ENCODE measurements at places on chromosomes 13 and 19.

- no peak for DNase-seq
Observed at GRCh38 chr19:14167576-14168138, 31.3 kb upstream of the ASF1B start.

GRCh38 chr13:109913186-109913585, 126.8 kb upstream of the IRS2 start:
- DNase-seq = no peak

DNA sequence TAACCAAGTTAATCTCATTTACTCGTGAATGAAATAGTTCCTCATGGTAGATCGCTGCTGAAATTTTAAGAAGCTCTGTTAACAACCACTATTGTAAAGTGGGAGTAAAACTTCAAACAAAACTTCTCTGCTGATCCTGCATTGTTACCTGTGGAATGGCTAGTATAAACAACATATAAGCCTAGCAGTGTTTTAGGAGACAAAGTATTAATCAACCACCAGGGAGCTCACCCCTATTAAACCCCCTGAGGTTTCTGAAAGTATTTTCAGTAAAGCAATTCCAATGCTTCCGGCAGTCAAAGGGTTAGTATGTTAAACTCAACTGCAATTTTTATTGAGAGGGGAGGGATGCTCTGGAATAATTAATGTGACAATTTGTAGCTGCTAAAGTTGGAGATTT, 30.0 kb upstream of the PCDH17 start:
- DNase-seq = no peak

DNA sequence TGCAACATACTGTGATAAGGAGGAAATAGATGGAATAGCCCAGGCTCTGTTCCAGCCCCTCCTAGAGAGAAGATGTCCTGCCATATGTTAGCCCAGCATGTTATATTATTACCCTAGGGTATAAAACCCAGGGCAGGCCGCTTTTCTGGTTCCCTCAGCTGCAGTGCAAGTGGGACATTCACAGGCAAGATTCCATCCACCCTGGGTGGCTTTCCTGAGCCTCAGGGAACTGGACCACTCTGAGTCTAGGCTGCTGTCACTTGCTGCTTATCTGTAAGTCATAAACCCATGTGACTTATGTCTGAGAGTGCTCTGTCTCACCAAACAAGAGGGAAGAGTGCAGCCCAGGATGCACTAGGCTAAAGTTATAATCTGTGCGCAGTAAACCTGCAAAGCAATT, 413.2 kb downstream of the MZT1 start:
- no peak for DNase-seq

DNA sequence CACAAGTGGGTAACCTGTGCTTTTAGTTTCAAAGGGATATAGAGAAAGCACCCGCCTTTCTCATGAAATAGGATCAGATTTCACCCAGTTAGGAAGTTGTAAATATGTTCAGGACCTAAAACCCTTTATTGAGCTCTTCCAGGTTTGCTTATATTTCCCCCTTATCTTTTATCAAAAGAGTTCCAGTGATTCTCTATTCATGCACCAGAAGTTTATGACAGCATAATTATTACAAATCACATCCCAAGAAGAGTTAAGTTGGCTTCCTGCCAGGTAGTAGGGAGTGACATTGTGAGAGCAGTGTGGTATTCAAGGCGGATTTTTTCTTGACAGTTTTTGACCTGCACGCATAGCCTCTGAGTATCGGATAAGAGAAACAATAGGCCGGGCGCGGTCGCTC, 190.3 kb downstream of the STK24 start:
- no peak for DNase-seq

- no peak for DNase-seq
Observed at GRCh38 chr19:14475251-14476073, at the start of gene PTGER1. Gene PTGER1, minus strand, starts transcription at chr19:14475354. Its CDS starts 1,034 bp downstream, at chr19:14474320.

DNA sequence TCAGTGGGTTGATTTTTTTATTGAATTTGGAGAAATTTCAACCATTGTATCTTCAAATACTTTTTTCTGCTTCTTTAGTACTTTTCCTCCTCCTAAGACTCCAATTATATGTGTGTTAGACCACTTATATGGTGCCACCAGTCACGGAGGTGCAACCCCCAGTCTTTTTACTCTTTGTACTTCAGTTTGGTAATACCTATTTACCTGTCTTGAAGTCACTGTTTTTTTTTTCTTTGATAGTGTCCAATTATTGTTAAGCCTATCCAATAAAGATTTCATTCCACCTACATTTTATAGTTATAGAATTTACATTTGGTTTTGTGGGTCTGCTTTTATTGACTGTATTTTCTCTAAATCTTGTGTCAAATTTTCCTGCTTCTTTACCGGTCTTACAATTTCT, 14.9 kb downstream of the ZNF283 start:
- DNase-seq = no peak

GRCh38 chr13:103187721-103188156, 121.5 kb upstream of the SLC10A2 start:
- no peak for DNase-seq

DNA sequence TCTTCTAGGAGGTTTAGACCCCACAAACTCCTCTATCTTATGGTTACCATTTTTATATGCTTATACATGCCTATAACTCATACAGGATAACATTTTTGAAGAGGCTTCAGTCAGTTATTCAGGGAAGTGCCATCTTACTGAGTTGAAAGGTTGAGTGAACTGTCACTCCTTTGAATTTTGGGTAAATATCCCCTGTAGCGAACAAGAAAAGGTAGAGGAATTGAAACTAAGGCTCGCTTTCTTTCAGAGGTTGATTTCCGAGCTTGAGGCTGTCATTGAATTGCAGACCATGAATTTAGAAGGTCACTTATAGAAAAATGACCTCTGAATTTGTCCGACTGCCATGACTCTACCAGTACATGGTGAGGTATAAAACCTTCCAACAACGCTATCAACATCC, 35.1 kb downstream of the MICU2 start:
- no peak for DNase-seq

GRCh38 chr19:1634242-1634937, 18.0 kb downstream of the TCF3 start:
- DNase-seq = no peak

GRCh38 chr13:99256283-99256682, 1.9 kb downstream of the GPR18 start:
- no peak for DNase-seq

- peak; percentile 42 for DNase-seq
Observed at GRCh38 chr13:51786425-51787265, 17.3 kb downstream of the DHRS12 start.

DNA sequence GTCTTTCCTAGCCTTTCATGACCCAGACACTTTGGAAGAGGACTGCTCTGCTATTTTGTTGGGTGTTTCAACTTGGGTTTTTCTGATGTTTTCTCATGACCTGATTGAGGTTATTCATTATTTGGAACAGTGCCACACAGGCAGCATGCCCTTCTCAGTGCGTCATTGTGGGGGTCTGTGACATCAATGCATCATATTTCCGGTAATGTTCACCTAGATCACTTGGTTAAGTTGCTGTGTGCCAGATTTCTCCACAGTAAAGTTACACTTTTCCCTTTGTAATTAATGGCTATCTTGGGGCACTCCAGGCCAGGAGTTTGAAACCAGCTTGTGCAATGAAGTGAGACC, 124.4 kb downstream of the SIPA1L3 start:
- no peak for DNase-seq

GRCh38 chr19:35557539-35558399, 5.7 kb downstream of the ATP4A start:
- no peak for DNase-seq

DNA sequence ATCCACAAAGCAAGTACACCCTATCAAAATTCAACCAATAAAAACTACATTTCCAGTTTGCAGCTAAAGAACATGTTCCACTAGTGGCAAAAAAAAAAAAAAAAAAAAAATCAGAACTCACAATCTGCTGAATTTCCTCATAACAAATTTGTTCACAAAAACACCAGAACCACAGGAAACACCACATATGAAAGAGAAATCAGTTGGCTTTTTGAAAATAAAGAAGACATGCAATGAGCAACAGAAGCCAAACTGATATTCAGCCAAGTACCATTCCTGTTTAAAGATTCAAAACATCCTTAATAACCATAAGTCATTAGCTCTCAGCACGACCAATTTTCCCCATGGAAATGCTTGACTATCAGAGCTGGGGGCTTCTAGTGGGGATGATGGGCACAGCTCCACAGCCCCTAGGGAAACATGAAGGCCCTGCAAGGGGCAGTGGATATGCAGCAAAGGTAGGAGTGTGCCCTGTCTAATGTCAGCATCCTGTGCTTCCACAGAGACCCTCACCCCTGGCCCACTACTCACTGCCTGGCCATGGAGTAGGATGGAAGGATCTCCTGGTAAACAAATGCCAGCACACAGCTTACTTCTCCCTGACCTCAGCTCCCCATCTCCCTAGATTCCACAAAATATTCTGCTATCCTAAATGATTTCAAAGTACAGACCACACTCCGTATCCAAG, 74.0 kb upstream of the DOCK9 start:
- DNase-seq = no peak

DNA sequence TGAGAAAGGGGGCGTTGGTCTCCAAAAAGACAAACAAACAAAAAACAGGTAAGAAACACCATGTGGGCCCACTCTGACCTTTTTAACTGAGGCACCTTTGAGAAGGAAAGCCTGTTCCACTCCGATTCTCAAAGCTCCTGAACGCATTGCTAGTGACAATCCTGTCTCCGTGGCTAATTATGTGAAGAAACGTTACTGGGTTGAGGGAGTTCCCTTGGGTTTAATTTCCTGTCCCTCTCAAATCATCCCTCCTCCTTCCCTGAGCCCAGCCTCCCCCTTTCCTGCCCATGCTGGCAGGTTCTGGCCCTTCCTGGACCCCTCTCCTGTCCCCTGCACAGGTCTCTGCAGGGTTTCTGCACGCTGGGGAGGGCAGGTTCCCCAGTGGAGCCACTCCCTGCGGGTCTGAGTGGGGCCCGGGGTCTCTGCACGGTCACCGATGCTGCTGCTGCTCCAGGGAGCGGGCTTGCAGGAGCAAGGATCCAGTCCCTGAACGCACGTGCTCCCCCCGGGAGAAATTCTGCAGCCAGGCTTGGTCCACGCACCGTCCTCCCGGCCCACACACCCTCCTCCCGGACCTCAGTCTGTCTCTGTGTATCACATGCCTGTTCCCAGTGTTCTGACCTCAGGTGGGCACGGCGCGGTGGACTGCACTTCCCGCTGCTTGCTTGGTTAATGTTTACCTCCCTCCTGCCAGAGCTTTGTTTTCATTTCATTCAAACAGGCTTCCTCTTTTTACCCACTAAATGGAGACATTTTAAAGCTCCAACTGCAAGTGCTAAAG, 76.4 kb upstream of the MCF2L start:
- DNase-seq = no peak

GRCh38 chr19:16359074-16359473, 34.4 kb downstream of the KLF2 start:
- DNase-seq = no peak

GRCh38 chr13:76271728-76272232, 614.4 kb downstream of the KCTD12 start:
- DNase-seq = no peak

Measured in suprapubic skin (tissue), 4 donors.